ENCODE measurements at places on chromosomes 12 and 14.

GRCh38 chr12:55716582-55716957, 724 bp downstream of the BLOC1S1 start:
- no peak for DNase-seq

DNA sequence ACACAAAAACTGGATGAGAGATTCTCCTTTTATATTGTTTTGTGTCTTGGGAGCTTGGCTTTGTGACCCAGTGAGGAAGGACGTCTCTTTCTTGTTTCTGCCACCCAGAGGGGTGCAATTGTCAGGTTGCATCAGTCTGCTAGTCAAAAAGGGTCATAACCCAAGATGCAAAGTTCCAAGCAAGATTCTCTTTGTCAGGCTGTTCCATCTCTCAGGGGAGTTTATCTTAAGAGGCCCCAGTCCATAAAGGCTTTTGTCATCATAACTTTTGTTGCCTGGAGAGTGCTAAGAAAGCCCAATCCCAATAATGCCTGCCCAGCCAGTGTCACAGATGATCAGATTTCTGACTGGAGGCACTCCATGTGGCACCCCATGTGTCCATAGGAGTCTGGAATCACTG, 444.9 kb downstream of the TRHDE start:
- no peak for DNase-seq

DNA sequence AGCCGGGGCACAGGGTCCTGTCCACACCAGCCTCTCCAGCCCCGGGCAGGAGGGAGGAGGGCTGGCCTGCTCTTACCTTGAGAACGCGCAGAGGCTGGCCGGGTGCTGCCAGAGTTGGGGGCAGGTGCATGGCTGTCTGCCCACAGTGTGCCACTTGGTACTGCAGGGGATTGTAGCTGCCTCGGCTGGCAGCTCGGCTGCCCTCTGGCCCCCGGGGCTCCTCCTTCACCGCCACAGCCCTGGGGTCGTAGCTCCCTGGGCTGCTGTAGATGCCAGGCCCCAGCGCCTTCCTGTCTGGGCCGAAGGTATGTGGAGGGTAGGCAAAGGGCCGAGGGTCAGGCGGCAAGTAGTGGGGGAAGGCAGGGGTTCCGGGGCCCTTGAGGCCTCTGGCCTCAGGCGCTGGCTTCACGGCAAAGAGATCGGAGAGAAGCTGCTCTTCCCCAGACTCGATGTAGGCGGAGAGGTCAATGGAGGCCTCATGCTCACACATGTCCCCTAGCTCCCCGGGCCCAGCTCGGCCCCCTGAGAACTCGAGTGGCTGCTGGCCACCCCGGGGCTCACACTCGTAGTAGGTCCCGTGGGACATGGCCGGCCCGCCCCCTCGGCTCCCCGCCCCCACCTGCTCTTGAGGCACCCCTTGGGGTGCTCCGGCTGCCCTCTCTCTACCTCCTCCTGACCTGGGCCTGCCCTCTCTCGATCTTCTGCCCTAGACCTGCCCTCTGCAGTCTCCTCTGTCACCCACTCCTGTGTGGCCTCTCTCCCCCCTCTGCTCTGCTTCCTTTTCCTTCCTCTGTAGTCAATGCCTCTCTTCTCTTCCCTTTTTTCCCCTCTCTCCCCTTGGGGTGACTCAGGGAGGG, at the start of gene CEBPE:
Gene CEBPE (minus strand): TSS at position 750 of the 857 bp plus-strand sequence. CDS start 164 bp downstream, at position 586.
- DNase-seq, result no peak

- DNase-seq, result no peak
Measured at GRCh38 chr12:99387661-99388060, 259.9 kb upstream of the GARIN6 start.

DNA sequence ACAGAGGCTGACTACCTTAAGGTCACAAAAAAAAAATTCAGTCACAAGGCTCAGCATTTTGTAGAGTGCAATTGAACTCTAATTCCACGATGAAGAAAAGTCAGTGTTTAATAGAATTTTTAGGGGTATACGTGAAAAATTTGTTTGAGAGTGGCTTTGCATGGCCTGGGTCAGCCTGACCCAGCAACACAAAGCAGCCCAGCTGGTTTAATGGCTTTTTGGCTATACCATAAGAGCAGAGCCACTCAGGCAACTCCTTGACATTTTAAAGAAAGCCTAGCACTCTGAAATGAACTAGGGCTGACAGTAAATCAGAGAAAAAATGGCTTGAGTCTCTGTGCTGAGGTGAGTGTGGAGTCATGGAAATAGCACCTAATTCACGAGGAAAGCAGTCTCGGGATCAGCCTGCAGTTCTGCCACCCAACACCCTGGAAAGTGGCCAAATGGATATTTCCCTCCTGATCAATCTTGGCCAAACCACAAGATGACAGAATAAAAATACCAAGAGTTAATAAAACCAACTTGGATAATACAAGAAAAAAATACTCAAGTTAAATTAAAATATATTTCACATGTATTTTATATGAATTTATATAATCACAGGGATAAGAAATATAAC, 59.5 kb downstream of the GALNT4 start:
- no peak for DNase-seq

DNA sequence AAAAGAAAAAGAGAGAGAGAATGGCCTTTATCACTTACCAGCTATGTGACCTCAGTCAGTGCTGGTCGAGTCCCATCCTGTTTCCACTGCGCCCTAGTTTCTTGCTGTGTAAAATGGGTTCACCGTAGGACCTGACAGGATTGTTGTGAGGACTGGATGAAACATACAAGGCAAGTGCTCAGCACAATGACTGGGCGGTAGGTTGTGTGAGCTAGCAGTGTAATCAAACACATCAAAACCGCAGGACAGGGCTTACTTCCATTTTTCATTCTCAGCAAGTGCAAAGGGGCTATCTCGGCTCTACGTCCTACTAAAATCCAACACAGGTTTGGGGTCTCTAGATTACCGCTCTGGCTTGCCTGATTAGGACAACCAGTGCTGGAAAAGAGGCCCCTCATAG, 36.4 kb upstream of the ATXN2 start:
- no peak for DNase-seq

DNA sequence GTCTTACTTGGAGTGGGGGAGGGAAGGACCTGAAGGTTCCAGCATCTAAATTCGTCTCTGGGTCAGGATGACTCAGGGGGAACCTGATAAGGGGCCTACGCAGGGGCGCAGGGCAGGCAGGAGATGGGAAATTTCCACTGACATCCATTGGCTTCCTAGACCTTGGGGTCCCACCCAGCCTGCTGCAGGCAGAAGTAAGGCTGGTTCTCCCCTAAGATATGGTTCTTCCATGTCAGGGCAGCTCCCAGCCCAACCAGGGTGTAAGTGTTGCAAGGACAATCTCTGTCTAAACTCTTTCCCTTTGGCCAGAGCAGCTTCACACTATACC, 2.1 kb upstream of the NDRG2 start:
- DNase-seq, result no peak

DNA sequence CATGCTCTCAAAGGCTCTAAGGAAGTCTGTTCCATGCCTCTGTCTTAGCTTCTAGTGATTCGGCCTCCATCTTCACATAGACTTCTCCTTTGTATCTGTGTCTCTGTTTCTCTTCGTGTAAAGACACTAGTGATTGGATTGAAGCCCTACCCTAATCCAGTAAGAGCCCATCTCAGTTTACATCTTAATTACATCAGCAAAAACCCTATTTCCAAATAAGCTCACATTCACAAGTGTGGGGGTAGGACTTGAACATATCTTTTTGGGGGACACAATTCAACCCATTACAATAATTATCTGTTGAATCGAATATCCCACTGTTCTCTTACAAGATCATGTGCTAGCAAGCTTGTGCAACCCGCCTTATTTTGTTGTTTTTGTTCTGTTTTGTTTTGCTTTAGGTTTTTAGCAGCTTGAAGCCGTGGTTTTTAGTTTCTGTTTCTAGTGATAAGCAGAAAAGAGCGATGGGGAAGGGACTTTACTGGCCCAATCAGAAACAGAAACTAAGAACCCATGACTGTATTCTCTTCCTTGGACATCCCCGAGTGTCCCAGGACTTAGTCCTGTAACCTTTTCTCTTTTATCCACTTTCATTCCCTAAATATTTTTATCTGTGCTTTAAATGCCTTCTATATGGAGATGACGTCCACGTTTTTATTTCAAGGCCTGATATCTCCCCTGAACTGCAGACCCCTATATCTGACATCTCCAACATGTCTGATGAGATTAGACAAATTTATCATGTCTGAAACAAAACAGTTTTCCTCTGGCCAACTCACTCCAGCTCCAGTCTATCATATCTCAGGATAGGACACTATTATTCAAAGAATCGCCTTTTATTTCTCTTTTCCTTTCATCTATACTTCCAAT, 353.0 kb downstream of the CCDC91 start:
- no peak for DNase-seq

DNA sequence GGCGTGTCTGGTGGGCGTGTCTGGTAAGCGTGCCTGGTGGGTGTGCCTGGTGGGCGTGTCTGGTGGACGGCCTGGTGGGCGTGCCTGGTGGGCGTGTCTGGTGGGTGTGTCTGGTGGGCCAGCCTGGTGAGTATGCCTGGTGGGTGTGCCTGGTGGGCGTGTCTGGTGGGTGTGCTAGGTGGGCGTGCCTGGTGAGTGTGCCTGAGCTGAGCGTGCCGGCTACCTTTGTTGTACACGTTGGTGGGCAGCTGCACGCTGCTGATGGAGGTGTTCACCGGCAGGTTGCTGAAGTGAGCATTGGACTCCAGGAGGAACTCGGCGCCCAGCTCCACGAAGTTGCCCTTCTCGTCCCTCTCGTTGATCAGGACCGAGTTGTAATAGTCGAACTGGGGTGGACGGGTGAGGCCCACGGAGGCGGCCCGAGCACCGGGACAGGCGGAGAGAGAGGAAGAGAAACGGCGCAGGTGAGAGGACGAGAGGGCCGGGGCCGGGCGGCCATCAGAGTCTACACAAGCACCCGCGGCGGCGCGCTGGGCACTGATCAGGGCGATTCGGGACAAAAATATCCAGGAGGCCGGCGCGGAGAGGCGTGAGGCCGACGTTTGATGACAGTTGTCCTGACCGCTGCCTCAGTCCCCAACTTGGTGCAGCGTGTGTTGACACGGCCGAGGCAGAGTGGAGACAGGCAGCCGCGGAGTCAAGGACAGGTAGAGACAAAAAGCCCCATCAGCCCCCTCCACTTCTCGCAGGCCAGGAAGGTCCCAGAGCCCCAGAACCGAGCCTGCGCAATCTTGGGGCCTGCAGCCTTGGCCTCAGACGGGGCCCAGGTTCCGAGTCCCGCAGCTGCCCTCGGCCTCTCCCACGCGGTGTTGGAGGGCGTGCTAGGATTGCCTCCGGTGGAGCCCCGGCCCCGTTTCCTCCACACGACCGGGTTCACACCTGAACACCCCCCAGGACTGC, 10.5 kb downstream of the CACNA2D4 start:
- DNase-seq, result peak; percentile 12

DNA sequence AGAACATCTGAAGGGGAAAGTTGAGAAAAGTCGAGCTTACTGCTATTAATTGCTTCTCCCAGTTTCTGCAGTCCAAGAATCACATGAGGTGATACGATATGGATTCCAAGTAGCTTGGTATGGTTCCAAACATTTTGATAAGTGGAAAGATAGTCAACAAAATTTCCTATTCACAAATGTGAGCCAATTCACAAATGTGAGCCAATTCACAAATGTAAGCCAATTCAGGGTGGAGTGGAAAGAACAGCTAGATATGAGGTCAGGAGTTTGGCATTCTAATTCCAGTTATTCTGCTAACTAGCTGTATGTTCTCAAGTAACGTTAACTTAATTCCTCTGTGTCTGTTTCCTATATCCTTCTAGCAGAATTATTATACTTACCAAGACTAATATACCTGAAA, 37.6 kb upstream of the DHRS4 start:
- no peak for DNase-seq

DNA sequence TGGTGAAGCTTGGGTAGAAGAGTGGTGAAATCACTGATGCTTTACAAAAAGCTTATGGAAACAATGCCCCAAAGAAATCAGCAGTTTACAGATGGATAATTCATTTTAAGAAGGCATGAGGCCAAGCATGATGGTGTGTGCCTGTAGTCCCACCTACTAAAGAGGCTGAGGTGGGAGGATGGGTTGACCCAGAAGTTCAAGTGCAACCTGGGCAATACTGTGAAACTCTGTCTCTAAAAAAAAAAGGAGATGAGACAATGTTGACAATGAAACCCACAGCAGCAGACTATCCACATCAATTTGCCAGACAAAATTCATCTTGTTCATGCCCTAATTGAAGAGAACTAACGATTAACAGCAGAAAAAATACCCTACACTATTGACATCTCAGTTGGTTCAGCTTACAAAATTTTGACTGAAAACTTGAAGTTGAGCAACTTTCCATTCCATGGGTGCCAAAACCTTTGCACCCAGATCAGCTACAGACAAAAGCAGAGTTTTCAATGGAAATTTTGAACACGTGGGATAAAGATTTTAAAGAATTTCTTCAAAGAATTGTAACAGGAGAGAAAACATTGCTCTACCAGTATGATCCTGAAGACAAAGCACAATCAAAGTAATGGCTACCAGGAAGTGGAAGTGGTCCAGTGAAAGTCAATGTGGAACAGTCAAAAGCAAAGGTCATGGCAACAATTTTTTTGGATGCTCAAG, 26.7 kb downstream of the BTG1 start:
- DNase-seq, result no peak

GRCh38 chr14:28157887-28158791, 608.4 kb upstream of the FOXG1 start:
- DNase-seq, result no peak

- DNase-seq, result no peak
Measured at GRCh38 chr14:91339076-91339475, 78.5 kb downstream of the CCDC88C start.

DNA sequence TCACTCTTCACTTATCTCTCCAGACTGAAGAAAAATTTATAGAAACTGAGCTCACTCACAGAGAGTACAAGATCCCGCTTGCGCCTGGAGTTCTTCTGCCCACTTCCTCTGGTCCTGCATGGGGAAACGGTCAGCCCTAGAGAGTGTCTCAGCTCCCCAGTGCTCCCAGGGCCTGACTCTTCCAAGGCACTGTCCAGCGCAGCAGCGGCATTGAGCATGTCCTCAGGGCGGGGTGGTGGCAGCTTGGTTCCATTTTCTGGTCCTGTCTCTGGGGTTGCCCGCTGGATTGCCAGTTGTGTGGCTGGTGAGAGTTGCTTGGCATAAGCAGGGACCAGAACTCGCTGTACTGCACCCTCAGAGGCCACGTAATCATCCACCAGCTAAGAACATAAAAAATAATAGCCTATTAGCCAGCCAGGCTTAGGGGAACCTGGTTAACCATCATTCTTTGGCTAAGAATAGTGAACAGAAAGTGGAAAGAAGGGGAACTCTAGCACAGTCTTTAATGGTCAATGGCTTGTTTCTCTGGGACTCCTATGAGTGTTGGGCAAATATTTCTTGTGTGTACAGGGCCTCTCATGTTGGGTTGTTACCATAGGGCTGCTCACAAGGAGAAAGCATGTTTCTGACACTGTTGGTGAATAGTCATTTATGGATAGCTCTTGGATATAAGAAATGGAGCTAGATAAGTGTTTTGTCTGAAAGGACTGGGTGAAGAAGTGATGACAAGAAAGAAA, 13.7 kb upstream of the AJUBA start:
- DNase-seq, result no peak

DNA sequence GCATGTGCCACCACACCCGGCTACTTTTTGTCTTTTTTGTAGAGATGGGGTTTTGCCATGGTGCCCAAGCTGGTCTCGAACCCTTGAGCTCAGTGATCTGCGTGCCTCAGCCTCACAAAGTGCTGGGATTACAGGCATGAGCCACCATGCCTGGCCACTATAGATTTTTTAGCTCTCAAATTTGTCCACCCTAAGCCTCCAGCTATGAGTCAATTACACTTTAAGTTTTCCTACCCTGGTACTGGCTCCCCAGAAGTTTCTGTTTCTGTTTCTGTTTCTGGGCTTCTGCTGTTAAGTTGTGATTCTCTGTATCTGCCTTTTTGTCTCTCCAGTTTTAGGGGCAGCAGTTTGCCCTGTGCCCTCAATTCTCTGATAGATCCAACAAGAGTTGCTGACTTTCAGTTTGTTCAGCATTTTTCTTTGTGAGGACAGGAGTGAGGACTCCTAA, 4.4 kb upstream of the TINF2 start:
- DNase-seq, result no peak

Measured in effector memory CD4-positive, alpha-beta T cell (primary cell).